ENCODE measurements at places on chromosomes 16 and 17.

- DNase-seq = no peak
Observed at GRCh38 chr16:76213860-76214259, 63.3 kb upstream of the CNTNAP4 start.

DNA sequence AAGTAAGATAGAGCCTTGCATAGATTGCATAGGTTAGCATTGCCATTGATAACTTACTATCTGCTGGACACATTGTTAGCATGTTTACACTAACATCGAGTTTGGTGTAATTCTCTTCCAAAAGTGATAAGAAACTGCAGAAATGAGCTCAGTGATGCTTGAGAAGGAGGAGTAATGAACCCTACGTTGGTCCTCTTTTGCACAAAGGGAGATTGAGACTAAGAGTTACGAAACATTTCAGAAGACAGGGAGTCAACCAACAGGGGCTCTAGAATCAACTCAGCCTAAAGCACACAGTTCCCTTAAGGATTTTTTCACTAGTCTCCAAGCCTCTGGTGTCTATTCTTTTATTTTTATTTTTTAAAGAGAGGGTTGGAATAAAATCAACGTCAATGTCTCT lies 6.8 kb downstream of the CCL7 start:
- no peak for DNase-seq

DNA sequence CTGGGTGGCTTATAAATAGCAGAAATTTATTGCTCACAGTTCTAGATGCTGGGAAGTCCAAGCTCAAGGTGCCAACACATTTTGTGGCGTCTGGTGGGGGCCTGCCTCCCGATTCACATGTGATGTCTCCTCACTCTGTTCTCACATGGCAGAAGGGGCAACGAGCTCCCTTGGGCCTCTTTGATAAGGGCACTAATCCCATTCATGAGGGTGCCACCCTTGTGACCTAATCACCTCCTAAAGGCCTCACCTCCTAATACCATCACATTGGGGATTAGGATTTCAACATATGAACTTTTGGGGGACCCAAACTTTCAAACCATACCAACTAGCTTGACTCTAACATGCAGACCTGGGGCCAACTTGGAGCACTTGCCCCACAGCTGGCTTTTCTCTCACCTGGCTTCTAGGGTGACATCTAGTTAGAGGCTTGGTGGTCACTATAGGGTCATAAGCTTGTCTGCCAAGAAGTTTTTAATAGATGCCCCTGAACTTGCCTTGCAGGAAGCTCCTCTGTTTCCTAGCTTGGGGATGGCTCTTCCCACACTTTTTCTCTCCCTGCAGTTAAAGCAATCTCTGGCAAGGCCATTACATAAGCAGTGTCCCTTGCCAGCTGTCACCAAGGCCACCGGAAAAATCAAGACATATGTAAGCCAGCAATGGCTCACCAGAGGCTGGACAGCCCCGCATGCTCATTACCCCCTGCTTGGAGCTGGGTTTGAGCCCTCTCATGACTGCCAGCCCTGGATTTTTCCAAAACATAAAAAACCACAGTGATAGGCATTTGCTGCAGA lies 8.4 kb upstream of the MED9 start:
- no peak for DNase-seq

DNA sequence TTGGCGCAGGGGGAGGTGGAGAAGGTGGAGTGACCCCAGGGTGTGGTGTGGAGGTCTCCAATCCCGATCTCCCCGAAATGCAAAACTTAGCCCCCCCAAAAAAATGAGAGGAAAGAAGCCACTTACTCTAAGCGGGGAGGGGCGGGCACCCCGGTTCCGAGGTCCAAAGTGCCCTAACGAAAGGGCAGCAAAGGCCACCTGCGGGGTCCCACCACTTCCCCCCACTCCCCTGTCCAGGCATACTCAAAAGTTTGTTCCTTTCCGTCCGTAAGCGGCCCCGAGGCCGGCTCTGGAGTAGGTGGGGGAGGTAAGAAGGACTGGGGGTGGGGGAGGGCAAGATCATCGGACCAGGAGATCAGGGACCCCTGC lies 1.1 kb downstream of the TOX3 start:
- DNase-seq = no peak

GRCh38 chr17:27206447-27206846 lies 87.5 kb upstream of the WSB1 start:
- DNase-seq = no peak

- no peak for DNase-seq
Observed at GRCh38 chr16:55836158-55836611, 3.3 kb upstream of the CES1 start.

- no peak for DNase-seq
Observed at GRCh38 chr17:80846932-80847331, 144.7 kb upstream of the CHMP6 start.

DNA sequence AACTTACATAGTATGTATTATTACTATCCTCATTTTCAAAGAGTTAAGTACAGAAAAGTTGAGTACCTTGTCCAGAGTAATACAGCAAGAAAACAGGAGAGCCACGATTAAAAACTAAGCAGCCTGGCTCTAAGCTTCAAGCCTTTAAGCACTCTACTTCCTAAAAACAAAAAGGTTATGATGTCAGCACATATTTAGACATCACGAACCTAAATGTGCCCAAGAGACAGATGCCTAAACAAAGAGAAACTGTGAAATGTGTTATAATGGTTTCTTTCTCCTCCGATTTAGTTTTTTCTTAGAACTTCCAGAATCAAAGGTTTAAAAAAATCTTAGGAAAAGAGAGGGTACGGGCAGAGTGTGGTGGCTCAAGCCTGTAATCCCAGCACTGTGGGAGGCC lies 151.0 kb downstream of the VPS53 start:
- DNase-seq = no peak
